ENCODE measurements at places on chromosomes 7 and 10.

- DNase-seq: no peak
Measured at GRCh38 chr7:471191-471865, 48.3 kb downstream of the PDGFA start.

GRCh38 chr7:85602196-85602595 lies 415.3 kb upstream of the SEMA3D start:
- no peak for DNase-seq

- no peak for DNase-seq
Measured at GRCh38 chr7:44188480-44189225, 586 bp downstream of the GCK start.

DNA sequence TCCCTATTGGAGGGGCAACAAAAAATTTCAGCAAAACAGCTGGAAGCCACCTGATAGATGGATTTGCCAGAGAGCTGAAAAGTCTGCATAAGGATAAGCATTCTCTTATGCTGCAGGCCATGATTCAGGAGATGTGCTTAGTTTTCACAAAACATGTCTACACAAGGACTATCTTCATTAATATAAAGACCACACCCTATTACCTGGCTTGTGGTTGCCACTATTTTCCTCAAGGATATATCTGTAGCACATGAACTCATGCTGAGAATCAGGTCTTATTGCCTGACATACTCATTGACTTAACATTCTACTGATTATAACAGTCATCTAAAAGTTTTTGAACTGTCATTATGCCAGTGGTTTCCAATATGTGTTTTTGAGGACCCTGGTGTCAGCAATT lies 7.1 kb upstream of the COL17A1 start:
- DNase-seq: no peak

GRCh38 chr7:107502797-107503196 lies 32.9 kb downstream of the GPR22 start:
- no peak for DNase-seq

Data from skin of body (tissue), 3 donors.